CD4-positive, alpha-beta memory T cell (primary cell): ENCODE measurements at places on chromosomes 3 and 15.

DNA sequence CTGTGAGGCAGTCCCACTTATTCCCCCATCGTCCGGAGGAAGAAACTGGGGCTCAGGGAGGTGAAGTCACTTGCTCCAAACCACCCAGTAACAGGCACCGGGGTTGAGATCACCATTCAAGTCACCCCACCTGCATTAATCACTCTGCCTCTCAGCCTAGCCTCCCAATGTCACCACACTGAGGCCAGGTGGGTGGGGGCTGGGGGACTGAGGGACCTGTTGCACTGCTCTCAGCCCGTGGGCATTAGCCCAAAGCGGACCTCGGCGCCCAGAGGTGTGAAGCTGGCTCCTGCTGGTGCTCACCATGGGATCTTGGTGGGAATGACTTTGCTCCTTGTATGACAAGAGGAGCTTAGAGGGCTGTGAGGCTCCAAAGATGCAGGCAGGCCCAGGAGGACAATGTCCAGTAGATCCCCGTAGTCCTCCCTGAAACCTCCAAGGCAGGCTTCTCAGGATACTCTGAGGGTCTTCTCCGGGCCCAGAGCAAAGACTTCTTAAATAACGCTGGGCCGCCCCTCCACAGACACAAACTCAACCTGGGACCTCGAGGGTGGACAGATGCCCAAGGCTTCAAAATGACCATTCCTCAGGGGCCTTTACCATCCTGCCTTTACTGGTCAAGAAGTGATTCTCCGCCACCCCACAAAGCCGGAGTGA is 1.7 kb downstream of the NT5DC2 start:
- DNase-seq, result no peak

- no peak for DNase-seq
Observed at GRCh38 chr3:134956395-134956794, 161.3 kb downstream of the EPHB1 start.

DNA sequence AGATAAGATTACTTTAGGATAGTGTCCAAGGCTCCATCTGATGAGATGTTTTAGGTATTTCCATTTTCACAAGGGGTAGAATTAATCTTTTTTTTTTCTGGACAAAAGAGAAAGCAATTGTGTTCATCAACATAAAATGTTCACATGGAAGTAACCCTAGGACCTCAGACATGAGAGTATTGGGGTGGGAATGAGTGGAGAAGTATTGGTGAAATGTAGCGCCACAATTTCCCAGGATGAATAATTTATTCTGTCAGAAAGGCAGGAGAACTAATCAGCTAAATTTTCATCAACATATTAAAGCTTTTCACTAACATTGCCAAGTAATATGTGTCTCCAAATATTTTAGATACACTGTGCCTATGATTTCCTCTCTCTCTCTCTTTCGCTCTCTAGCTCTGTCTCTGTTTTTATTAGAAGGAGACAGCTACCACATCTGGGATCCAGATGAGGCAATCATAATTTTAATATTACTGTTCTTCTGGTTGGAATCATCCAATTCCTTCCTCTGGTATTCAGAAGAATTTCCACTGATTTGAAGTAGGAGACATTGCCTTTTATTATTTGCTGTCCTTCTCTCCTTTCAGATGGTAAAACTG is 21.6 kb upstream of the ZNF280D start:
- DNase-seq, result no peak

DNA sequence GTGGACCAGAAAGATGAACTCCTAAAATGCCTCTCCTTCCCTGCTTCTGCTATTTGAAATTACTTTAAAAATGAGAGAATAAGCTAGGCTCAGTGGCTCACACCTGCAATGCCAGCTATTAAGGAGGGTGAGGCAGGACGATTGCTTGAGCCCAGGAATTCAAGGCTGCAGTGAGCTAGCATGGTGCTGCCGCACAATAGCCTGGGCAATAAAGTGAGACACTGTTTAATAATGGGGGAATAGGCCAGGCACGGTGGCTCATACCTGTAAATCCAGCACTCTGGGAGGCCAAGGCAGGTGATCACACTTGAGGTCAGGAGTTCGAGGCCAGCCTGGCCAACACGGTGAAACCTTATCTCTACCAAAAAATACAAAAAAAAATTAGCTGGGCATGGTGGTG is 271.1 kb downstream of the FOXP1 start:
- DNase-seq, result no peak

GRCh38 chr15:45089712-45090373 is 24.1 kb downstream of the DUOX2 start:
- DNase-seq, result no peak

DNA sequence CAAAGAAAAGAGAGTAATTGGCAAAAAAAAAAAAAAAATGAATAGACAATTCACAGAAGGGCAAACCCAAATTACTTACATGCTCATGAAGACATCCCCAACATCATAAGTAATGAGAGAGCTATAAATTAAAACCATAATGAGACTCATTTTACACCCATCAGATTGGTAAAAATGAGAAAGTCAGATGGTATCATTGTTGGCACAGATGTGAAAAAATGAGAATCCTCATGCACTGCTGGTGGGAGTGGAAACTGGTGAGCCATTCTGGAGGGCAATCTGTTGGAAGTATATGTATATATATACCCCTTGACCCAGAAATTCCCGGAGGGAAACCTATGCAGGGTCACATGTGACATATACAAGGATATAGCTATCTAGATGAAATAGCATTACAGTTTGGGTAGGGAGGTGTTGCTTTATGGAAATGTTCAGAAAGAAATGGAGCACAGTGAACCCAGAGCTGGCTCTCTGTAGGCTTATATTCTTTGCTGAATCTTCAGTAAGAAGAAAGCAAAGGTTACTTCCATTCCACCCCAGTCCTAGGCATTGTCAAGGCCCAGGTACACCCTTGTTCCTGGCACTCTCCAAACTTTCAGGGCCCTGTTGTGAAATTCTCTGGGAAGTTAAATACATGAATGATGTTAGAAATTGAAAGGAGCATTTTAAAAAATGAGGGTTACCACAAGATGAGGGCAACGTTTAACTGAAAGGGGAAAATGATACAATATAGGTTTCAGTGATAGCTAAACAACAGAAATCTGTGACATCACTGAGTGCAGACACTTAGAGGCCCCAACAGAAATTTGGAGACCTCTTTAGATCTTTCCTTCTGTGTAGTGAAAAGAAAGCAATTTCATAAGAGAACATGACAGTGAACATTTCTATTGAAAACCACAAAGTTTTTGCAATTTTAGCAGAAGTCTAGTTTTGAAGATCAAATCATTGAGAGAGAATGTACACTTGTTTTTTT is 132.7 kb upstream of the TPRG1 start:
- no peak for DNase-seq
